A549 treated with Mapracorat at 1 μM for 4 hours (cell line): ENCODE measurements at places on chromosomes 1 and 21. TPM values are rescaled to one million over a fixed set of nuclear protein-coding genes. Genes with fewer than 3 reads are reported as not detected.

SEMA4A gene
- 0.33 to 0.43 TPM (median 0.38 TPM) in 5 replicates for total RNA-seq

USP1 gene
- 19.2 to 26.4 TPM (median 21.4 TPM) in 5 replicates for total RNA-seq

RSRP1 gene
- 13.8 to 24.9 TPM (median 22.1 TPM) in 5 replicates for total RNA-seq

PTPN7 gene
- total RNA-seq, result not detected in 5 replicates

IL23R gene
- not detected in 5 replicates for total RNA-seq
